ENCODE measurements at places on chromosomes 7 and 10.
A peak's percentile ranks its signal among the peaks of the same experiment; 100 is the strongest.

GRCh38 chr7:91504919-91505318 is 240.7 kb downstream of the FZD1 start:
- no peak for DNase-seq

- no peak for DNase-seq
Observed at GRCh38 chr10:121772406-121772805, 155.4 kb downstream of the ATE1 start.

DNA sequence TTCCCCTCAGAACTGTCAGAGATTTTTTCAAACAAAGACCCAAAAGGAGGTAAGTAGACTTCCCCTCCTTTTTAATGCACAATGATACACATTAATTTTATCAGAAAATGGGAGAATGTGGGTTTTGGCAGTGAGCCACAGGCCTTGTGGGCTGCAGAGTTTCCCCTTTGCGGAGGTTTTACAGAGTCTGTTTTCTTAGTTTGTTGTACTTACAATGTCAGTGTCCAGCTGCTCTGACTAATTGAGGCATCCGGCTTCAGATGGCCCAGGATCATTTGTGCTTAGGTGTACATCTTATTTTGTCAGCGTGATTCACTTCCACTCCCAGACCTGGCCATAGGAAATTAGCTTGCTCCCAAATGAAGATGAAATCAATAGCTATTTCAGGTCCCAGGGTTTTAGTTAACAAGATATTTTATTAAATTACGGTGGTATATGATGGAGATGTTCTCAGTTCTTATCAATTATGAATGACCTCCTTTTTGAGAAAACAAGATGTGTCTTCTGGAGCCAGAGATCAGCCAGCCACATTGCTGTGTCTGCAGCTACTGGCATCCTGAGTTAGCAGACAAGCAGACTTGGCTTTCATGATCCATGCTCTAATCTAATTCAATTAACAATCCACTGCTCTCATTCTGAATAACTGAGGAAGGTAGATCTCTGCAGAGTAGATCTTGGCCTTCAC is 1086.6 kb upstream of the SORCS1 start:
- no peak for DNase-seq

DNA sequence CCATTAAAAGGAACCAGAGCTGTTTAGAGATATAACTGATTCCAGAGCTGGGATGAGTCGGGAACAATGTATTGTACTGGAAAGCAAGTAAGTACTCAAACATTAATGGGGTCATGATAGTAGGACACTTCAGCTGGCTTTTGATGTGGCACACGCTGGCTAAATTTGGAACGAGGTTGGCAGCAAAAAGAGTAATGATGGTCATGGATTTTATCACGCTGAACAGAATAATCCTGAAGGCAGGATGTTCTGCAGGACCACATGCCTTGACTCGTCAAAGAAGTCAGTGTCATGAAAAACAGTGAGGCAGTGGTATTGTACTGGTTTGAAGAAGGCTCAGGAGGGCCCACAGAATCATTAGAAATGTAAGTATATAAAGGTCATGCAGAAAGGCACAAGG is 220.3 kb downstream of the SNX13 start:
- no peak for DNase-seq

DNA sequence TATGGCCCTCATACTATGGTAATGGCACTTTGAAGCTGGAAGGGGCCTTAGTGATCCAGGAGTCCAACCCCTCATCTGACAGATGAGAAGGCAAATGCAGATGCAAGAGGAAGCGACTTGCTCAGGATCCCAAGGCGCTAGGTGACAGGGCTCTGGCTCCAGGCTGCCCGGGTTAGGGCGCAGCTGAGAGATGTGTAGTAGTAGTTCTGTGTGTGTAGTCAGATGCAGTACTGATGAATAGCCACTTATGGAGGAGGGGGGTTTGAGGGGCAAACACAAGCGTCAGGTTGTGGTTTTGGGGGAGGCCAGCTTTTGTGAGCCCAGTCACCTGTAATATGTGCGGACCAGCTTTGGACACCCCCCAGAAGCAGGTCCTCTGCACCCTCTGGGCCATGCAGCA is 4.8 kb downstream of the ADRA2A start:
- DNase-seq: no peak

- no peak for DNase-seq
Observed at GRCh38 chr10:77230194-77230593, 407.4 kb downstream of the KCNMA1 start.

DNA sequence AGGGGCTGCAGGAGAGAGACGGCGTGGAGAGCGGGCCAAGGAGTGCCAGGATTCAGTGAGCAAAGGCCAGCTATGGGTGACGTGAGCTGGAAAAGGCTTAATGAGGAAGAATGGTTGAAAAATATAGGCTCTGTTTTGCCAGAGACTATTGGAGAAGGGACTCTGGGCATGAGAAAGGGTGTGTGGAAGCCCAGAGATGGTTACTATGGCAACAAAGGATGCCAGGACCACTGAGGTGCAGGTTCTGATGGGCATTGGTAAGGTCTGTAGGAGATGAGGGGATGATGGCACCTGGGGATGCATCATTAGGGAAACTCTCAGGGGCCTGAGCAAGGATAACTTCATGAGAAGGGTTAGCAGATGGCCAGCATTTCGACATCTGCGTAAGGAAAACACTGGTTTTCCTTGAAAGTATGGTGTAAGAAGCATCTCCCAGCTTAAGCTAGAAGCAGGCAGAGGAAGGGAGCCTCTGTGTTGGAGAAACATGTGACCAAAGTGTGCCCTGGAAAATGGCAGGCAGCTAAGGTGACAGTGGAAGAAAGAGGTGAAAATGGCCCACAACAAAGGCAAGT is 21.6 kb upstream of the FAM180A start:
- no peak for DNase-seq

DNA sequence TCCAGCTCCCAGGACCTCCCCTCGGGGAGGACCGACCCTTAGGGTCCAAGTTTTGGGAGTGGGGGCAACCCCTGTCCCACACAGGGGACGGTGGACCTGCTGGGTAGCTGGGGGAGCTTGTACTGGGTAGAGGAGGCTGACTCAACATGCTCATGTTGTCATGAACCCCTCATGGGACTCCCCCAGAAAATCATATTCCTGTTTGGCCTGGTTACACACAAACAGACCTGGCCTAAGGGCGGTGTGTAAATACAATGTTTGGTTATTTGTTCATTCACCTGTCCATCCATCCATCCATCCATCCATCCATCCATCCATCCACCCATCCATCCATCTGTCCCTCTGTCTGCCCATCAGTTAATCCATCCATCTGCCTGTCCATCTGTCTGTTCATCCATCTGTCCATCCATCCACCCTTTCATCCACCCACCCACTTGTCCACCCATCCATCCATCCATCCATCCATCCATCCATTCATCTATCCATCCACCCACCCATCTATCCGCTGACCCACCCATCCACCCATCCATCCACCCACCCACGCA is 92.9 kb downstream of the DNAJB6 start:
- DNase-seq: no peak

- DNase-seq: no peak
Observed at GRCh38 chr10:8051109-8051821, 3.2 kb upstream of the GATA3 start.

- DNase-seq: no peak
Observed at GRCh38 chr10:99815621-99816020, 33.2 kb downstream of the ABCC2 start.

- DNase-seq: no peak
Observed at GRCh38 chr7:44188480-44189225, 586 bp downstream of the GCK start.

- no peak for DNase-seq
Observed at GRCh38 chr10:131843881-131844284, 56.9 kb upstream of the PPP2R2D start.

- no peak for DNase-seq
Observed at GRCh38 chr7:44062180-44062902, 3.0 kb downstream of the PGAM2 start.

- DNase-seq: no peak
Observed at GRCh38 chr10:122997864-122998263, 10.7 kb downstream of the IKZF5 start.

DNA sequence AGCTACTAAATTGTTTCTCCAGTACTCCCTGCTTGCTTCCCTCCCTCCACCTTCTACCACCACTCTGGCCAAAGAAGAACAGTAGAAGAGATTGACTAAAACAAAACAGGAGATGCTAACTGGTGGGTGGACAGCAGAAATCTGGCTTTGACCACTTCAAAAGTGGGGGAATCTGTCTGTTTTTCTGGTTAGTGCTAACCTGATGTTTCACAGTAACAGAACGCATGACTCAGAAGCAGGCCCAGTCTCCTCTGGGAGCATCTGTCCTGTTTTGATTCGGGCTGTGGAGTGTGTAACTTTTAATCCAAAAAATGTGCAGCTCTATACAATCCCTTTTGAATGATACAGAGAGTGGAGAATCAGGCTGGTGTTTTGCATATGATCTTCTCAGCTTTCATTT is 32.7 kb upstream of the ZNF438 start:
- no peak for DNase-seq

- no peak for DNase-seq
Observed at GRCh38 chr7:44530990-44531389, 10.1 kb downstream of the NPC1L1 start.

DNA sequence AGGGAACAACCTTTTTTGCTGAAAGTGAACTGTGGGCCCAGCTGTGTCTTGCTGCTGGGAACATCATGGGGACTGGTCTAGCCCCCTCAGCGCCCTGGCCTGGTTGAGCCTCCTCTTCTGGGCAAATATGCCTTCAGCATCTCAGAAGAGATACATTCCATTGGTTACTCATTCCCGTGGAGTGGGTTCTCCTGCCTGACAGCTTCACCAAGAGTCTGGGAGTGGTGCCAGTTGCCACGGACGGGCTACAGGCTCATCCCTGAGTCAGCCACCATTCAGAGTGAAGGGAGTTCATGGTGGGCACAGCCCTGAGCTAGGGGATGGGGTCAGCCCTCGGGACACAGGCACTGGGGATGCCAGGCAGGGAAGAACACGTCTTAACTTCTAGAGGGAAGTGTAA is 81.9 kb downstream of the RAMP3 start:
- no peak for DNase-seq

GRCh38 chr7:47502240-47502877 is 79.6 kb downstream of the TNS3 start:
- DNase-seq: no peak

DNA sequence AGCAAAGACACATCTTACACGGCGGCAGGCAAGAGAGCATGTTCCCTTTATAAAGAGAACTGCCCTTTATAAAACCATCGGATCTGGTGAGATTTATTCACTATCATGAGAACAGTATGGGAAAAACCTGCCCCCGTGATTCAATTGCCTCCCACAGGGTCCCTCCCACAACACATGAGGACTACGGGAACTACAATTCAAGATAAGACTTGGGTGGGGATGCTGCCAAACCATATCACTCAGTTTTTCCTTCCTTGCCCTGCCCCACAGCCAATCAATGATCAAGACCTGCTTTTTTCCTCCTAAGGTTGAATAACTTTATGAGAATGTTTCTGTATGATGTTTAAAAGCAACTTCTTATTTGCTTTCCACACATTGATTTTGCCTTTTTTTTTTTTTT is 3.1 kb upstream of the PTPRE start:
- no peak for DNase-seq

DNA sequence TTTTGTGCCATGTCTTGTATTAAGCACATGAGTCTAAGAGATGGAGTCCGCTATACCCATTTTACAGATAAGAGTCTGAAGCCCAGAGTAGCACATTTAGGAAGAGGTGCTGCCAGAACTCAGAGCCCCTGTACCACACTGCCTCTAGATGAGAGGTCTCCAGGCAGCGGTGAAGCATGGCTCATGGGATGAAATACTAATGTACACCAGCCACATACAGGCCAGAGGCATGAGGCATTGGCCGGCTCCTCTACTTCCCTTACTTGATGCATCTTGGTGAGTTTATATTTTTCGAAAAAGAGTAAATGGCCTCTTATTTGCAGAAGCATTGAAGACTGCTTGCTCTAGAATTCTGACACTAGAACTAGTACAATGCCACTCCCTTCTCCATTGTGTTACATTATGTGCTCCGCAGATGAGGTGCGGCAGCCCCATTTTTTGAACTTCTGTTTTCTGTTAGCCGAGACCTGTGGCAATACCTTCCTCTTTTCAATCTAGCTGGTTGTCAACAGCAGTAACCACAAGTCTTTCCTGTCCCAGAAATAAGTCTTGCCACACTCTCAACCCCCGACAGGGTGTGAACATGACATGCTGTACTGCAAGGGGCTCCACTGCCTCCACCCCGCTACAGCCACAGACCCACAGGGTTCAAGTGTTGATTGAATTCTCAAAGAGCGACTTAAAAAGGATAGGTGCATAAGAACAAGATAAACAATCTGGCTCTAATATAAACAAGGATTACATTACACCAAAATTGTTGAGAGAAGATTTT is 145.3 kb downstream of the CELF2 start:
- peak; percentile 55 for DNase-seq

- no peak for DNase-seq
Observed at GRCh38 chr10:50615658-50616057, 8.1 kb downstream of the SGMS1 start.

DNA sequence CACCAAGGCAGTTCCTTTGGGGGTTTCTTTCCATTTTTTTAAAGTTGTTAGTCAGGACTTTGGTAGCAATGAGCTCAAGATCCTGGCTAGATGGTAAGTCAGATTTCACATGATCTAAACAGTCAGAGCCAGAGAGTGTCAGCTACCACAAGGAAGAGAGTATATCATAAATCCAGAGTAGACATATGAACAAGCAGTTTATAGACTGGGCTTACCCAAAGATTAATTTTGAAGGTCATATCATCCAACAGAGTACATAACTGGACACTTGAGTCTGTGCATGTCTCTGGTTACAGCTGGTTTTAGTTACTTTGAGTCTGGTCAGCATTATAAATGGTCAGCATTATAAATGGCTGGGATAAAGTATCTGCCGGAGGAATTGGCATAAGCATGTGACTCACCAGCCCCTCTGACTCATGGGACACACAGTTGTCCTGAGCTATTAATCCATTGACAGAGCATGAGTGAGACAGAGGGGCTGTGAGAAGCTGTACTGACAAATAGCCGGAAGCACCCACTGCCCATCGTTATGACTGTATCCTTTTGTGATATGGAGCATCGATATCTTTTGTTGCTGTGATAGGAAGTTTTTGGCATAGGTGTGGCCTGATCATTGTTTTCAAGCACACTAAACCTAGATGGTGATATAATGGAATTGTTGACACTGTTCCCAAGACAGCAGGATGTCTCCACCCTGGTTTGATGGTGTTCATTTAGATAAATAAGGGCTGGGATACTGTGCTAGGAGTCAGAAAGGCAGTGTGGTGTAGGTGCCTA is 19.3 kb downstream of the PPP1R3C start:
- DNase-seq: no peak
